ENCODE measurements at places on chromosomes 7 and 10.
A peak's percentile ranks its signal among the peaks of the same experiment; 100 is the strongest.

DNA sequence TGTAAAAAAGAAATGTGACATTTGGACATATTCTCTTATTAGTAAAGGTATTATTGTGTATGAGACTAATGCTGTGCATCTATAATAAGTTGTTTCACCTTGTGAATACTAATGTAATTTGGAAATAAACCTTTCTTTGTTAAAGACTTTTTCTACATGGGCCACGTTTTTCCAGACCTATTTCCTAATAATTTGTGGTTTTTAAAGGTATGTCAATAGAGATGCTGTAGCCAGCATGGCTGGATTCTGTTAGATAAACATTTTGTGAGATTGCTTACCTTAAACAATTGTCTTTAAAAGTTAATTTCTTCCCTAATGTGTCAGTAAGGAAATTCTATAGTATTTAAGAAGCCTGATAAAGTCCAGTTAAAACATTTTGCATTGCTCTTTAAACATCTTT is 56.0 kb downstream of the KAT6B start:
- no peak for DNase-seq

DNA sequence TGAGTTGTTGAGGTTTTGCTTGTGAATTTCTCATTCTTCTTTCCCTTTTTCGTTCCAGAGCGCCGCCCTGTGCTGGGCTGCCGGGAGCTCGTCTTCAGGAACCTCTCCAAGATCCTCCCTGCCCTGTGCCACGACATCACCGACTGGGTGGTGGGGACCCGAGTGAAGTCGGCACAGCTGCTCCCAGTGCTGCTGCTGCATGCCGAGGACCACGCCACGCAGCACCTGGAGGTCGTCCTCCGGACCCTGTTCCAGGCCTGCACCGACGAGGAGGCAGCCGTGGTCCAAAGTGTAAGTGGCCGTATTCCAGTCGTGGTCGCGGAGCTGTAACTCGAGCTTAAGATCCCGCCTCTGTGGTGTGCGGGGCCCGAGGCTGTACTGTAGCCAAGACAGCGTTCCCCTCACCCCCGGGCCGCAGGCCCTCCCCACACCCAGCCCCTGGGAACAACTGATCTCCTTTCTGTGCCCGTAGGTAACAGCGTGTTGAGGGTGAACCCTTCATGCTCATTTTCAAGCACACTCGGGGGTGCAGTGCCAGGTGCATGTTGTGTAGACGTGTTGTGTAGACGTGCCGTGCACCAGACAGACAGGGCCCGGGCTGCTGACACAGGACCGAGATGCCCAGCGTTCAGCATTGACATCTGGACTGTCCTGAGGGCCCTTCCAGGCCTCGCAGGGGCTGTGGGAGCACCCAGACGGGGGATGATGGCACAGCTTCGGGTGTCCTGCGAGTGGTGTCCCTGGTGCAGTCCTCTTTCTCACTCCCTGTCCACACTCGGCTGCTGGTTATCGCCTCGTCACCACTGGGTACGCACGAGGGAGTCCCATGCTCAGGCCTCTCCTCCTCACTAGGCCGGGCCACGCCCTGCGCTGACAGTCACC is 27.7 kb upstream of the PRKAR1B start:
- no peak for DNase-seq

GRCh38 chr7:98329100-98329790 is 47.8 kb downstream of the BRI3 start:
- no peak for DNase-seq

- DNase-seq, result no peak
Measured at GRCh38 chr10:34489411-34489810, 325.7 kb downstream of the PARD3 start.

- DNase-seq, result no peak
Measured at GRCh38 chr7:128757203-128757602, 18.0 kb downstream of the CALU start.

GRCh38 chr7:35866186-35866585 is 65.3 kb downstream of the SEPTIN7 start:
- DNase-seq, result no peak

- no peak for DNase-seq
Measured at GRCh38 chr10:76354212-76354738, 922.9 kb downstream of the LRMDA start.

DNA sequence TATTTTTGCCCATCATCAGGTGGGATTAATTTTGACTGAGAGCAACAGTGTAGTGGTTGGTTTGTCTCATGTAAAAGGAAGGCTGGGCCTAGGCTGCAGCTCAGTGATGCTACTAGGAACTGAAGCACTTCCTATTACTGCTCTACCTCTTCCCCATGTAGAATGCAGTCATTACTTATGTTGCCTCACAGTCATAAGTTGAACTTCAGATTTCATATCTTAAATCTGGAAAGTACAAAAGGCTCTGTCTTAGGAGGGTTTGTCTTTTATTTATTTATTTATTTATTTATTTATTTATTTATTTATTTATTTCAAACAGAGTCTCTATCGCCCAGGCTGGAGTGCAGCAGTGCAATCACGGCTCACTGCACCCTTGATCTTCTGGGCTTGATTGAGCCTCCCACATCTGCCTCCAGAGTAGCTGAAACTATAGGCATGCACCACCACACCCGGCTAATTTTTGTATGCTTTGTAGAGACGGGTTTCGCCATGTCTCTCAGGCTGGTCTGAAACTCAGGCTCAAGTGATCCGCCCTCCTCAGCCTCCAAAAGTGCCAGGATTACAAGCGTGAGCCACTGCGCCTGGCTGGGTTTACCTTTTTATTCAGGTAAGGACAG is 721.7 kb upstream of the GALNT17 start:
- no peak for DNase-seq

DNA sequence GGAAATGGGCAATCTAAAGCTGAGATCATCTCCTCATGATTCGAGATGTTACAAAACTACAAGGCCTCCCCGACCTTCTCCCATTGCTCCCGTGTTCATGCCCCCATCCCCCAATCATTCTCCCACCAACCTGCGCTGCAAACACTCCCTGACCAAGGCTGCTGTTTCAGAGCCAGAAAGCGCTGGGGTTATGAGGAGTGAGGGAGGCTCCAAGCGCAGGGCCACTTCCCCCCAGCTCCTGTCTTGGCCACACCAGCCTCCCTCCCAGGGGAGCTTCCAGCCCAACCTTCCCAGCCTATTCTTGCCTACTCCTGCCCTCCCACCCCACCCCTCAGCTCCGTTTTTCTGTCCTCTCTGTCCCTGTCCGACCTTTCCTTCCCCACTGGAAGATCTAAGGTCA is 14.7 kb upstream of the NODAL start:
- DNase-seq, result no peak

DNA sequence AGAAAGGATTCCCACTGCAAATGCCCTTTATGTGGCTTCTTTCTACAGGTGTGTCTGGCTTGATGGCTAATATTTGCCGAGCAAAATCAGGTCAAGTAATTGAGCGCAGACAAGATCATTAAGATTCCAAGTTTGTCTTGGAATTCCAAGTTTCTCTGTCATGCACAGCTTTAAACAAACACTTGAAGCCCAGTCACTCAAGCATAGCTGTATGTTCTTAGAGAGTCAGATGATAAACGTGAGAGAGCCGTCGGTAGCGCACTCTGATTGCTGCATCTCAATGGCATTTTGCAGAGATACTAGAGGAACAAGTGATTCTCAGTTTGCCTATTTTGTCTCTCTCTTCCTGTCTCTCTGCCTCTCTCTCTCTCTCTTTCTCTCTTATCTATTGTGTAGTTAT is 658 bp downstream of the DMBT1 start:
- no peak for DNase-seq

DNA sequence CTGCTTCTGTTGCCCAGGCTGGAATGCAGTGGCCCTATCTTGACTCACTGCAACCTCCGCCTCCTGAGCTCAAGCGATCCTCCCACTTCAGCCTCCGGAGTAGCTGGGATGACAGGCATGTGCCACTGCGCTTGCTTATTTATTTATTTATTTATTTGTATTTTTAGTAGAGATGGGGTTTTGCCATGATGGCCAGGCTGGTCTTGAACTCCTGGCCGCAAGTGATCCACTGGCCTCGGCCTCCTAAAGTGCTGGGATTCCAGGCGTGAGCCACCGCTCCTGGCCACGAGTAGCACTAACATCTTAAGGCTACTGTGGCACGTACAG is 70.9 kb downstream of the CARD11 start:
- DNase-seq, result no peak

- DNase-seq, result no peak
Measured at GRCh38 chr7:45400680-45401079, 173.5 kb upstream of the ADCY1 start.

DNA sequence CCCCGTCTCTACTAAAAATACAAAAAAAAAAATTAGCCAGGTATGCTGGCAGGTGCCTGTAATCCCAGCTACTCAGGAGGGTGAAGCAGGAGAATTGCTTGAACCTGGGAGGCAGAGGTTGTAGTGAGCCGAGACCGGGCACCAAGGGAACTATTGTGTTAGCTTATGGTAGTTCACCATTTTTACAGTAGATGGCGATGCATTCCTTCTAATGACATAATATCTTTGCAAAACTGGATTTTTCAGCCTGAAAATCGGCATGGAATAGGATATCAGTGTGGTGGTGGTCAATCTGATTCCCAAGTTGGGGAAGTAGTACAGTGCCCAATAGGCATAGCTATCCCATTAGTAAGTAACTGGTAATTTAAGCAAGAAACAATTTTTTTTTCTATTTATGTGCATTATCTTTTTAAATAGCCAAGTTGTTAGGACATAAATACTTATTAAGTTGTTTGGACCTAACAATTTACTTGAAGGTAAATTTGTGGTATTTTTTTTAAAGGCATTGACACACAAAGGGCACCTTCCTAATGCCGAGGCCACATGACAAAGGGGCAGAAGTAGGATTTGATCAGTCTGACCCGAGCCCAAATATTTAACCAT is 17.6 kb upstream of the IMPDH1 start:
- DNase-seq, result peak; percentile 59

- no peak for DNase-seq
Measured at GRCh38 chr10:110803239-110803749, 68.4 kb upstream of the PDCD4 start.

DNA sequence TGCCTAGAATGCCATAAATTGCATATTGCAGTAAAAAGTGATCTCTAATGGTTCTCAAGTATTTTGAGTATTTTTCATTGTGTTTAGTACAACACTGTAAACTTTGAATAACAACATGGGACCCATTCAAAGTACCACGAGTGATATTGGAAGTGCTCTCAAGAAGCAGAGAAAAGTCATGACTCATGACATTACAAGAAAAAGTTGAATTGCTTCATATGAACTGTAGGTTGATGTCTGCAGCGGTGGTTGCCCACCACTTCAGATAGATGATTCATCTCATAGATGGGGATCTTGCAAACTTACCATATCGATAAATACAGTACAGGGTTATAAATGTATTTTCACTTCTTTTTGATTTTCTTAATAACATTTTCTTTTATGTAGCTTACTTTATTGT is 33.9 kb downstream of the ENTPD1 start:
- DNase-seq, result no peak

GRCh38 chr10:77620731-77621130 is 16.9 kb downstream of the KCNMA1 start:
- DNase-seq, result no peak

GRCh38 chr10:108275895-108276685 is 1111.6 kb upstream of the SORCS1 start:
- DNase-seq, result no peak

GRCh38 chr10:71423250-71423649 is 26.5 kb downstream of the CDH23 start:
- no peak for DNase-seq

DNA sequence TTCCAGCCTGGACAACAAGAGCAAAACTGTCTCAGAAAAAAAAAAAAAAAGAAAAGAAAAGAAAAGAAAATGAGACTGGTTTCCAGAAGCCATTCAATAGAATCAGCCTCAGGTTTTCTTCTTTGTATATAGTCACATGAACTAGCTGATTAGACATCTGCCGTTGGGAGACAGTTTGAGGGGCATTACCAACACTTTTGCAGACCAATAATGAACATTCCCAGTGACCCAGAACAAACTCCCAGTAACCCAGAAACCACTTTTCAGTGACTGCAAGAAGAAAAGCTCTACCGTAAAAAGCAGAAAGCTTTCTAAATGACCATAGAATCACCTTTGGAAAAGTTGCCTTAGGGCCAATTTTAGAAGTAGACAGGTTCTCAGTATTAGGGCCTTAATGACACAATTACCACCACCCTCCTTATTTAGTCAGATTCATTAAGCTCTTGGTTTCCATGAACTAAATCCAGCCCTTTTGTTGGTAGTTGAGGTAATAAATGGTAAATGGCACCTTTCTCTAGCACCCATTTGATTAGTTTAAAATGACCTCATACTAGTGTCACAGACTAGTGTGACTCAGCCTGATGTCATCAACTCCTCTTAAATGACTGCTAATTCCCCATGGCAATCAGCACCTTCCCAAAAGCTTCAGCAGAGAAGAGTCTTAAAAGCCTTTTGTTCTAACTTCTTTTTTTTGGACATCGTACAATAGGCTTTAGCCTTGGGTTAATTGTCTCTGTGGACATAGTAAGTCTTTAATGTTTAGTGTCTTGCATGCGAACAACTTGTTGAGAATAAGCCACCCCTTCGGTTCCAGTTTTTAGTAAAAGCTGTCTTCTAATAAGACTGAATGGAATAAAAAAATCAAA is 33.6 kb upstream of the XRCC2 start:
- DNase-seq, result no peak

- DNase-seq, result no peak
Measured at GRCh38 chr7:53119514-53119941, 84.1 kb downstream of the POM121L12 start.

DNA sequence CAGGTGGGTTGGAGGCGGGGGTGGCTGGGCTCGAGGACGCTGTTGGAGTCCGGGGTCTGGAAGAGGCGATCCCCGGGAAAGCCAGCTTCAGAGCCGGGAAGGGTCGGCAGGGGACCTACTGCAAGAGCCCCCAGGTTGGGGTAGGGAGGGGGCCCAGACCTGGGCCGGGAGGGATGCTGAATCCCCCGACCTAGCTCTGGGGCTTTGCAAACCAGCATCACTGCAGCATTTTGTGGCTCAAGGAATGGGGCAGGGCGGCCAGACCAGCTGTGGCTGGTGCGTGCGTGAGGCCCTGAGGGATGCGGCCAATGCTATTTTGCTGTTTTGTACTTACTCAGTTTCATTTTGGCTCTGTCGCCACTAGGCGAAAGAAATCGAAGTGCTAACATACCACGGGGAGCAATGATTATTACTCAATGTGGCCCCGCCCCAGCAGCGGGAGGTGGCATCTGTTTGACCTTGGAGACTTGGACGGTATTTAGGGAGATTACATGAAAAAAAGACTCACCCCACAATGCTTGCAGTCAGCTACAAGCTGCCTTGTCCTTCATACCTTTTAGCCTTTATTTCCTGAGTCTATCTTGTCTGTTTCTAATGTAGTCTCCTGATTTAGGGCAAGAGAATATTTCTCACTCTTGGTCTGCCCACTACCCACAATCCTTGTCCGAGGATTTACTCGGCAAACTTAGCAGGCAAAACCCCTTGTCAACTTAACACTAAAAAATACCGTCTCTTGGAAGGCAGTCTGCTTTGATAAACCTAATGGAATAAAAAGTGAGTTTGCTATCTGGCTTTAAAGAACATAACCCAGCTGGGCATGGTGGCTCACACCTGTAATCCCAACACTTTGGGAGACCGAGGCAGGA is 16.2 kb downstream of the HSPB1 start:
- DNase-seq, result peak; percentile 76
